ENCODE measurements at places on chromosomes 7 and 10.
A peak's percentile ranks its signal among the peaks of the same experiment; 100 is the strongest.

DNA sequence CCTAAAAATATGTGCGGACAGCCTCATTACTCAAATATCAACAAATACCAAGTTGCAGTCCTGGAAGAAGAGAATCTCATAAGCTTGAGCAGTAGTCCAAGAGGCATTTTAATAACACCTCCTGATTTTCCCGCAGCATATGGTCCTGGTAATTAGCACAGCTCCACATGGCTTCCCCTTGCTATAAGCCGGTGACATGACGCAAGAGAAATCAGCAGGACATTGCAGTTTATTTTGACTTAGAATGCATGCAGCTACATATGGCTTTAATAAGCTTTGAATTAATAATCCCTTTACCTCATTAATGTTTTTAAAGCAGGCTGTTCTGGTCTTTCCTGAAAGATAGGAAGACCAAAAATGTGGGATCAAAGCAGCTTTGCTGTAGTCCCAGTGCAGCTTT is 137.6 kb downstream of the RAMP3 start:
- DNase-seq, result peak; percentile 93

DNA sequence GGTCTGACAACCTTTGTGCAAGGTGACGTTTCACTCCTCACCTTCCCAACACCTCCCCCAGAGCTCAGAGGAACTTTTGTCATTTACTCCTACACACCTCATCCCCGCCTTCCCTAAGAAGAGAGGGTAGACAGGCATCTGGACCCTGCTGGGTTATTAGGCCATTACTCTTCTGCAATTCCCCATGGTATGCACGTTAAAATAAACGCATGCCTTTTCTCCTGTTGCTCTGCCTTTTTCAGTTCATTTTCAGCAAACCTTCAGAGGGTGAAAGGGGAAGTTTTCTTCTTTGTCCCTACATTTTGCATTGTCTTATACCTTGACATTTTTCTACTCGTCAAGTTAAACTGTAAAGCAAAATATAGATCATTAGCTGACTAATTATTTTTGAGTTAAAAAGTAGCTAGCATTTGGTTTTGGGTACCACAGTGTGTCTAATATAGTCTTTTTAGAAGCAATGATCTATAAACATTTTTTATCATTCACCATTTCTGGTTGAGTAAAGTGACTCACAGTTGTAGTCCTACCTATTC is 10.5 kb upstream of the EDRF1 start:
- no peak for DNase-seq

GRCh38 chr7:18059171-18059570 is 31.5 kb upstream of the PRPS1L1 start:
- DNase-seq, result no peak

DNA sequence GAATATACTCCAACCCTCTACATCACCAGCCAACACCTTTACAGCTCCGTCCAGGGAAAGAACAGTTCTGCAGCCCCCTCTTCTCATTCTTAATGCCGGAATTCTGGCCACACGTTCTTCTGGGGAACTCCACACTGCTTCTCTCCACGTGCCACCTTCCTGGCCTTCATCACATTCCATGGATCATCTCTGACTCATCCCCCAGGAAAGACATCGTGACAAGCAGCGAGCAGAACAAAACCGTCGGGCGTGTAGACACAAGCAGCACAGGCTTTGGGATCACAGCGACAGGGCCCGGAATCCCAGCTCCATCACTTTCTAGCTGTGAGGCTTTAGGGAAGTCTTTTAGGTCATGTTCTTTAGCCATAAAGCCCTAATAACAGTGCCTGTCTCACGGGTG is 590.3 kb upstream of the FOXK1 start:
- no peak for DNase-seq

- no peak for DNase-seq
Observed at GRCh38 chr7:105707381-105707780, 126.1 kb upstream of the EFCAB10 start.

GRCh38 chr7:87512906-87513305 is 37.4 kb upstream of the ABCB4 start:
- DNase-seq, result no peak

DNA sequence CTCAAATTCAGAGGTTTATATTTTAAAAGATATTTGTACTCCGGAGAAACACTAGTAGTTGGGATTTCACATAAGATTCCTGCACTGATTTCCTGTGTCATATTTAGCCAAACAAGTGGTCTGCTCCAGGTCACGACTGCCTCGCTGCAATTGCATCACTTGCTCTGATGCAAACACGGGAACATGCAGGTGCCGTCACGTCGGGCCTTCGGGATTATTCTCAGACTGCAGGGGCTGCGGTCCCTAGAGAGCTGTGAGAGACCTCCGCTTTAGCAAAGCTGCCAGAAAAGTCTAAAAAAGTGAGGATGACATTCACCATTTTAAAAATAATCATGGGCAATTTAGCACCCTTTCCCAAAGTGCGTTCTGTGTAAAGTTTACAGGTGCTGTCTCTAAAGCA is 93.5 kb upstream of the DDC start:
- DNase-seq, result no peak

DNA sequence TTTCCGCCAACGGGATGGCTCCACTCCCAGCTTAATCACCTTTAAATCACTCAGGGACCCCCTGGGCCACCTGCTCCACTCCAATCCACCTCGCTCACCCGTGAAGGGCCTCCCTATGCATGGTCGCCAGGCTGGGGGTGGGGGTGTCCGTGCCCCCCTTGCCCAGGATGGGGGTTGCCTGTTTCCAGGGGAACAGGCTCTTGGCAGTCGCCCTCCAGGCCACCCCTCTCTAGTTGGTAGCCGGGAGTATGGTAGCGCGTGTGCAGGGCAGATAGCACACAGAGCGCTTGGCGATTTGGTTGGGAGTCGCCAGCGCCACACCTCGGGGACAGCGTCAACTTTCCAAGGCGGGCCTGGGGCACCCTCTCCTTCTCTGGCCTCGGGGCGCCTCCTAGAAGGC is 134.9 kb upstream of the ZNF92 start:
- DNase-seq, result no peak

DNA sequence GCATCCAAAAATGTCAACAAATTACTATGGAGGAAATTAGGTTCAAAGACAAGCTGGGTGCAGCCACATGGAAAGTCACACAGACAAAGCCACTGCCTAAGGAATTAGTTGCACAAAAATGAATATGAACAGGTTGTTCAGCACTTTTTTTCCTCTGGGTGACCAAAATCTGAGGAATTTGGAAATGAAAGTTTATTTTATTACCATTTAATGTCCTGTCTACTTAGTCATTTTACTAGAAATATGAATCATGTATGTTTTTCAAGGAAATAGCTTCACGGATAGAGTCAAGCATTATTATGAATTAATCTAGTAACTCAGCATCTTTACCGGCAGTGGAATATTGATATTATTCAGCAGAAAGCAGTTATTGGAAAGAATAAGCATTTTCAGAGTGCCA is 106.3 kb downstream of the ANK3 start:
- no peak for DNase-seq

GRCh38 chr10:111974325-111974724 is 209.2 kb downstream of the GPAM start:
- DNase-seq, result no peak

DNA sequence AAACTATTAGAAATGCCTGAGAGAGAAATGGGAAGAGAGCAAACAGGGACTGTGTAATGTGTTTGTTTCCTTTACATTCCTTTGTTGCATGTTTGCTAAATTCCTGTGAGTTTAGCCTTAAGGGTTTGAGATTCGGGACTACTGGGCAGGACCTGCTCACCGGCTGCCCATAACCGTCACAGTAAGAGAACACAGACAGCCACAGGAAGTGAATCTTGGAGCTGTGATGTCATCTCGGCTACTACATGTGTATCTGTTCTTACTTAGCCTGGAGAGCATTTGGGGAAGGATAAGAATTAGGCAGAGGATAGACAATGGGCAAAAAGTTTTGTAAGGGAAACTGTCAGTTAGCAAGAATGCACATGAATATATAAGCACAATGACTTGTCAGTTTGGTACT is 485.1 kb upstream of the KLF6 start:
- DNase-seq, result no peak

- no peak for DNase-seq
Observed at GRCh38 chr7:118288098-118288497, 63.6 kb downstream of the ANKRD7 start.

- no peak for DNase-seq
Observed at GRCh38 chr10:120574981-120575380, 118.0 kb downstream of the PLPP4 start.

DNA sequence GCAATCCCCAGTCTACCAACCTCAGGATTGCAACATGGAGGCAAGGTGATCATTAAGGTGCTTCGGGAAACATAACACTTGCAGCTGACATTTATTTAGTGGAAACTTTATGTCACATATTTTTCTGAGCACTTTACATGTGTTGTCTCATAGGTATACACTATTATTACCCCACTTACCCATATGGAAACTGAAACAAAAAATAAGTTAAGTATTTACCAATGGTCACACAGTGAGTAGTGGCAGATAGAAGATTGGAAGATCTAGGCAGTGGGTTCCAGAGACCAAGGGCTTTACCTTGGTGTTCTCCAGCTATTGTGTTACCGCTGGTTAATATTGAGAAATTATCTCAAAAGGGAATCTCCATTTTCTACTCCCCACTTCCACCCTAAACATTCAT is 1279.1 kb upstream of the SORCS1 start:
- DNase-seq, result no peak

- DNase-seq, result no peak
Observed at GRCh38 chr10:85316276-85316675, 987.9 kb downstream of the CCSER2 start.

- DNase-seq, result no peak
Observed at GRCh38 chr7:46969303-46970130, 612.4 kb downstream of the TNS3 start.

- DNase-seq, result no peak
Observed at GRCh38 chr10:7361316-7361715, 49.5 kb downstream of the SFMBT2 start.

- DNase-seq, result no peak
Observed at GRCh38 chr7:140008755-140009610, 53.8 kb downstream of the PARP12 start.

Measured in NCI-H524 treated with DMSO at 0.1 percent for 48 hours (cell line).